Anterior cingulate cortex (tissue), 58 donors: ENCODE measurements at places on chromosomes 13 and 19.

- no peak for DNase-seq
These were observed 791 bp downstream of the PRKD2 start for GRCh38 chr19:46715975-46716671.

DNA sequence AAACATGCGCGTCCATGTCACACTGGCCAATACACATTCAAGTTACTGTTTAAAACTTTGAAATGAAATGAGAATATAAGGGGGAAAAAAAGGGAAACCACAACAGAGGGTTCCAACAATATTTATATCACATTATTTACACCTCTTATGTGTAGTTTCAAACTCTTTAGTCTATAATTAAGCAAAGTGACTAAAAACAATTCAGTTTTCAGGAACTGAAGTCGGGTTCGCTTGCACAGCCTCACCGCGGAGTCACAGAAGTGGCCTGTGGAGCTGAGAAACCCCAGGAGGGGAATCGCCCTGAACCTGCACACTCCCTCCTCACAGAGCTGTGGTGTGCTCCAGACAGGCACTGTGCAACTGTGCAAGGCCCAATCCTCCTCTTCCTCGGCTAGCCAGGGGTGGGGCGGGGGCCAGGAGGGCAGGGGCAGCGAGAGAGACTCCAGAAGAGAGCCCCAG, 75.9 kb downstream of the STK24 start:
- DNase-seq, result no peak

- DNase-seq, result no peak
These were observed 658 bp upstream of the ISOC2 start for GRCh38 chr19:55461974-55462626.

DNA sequence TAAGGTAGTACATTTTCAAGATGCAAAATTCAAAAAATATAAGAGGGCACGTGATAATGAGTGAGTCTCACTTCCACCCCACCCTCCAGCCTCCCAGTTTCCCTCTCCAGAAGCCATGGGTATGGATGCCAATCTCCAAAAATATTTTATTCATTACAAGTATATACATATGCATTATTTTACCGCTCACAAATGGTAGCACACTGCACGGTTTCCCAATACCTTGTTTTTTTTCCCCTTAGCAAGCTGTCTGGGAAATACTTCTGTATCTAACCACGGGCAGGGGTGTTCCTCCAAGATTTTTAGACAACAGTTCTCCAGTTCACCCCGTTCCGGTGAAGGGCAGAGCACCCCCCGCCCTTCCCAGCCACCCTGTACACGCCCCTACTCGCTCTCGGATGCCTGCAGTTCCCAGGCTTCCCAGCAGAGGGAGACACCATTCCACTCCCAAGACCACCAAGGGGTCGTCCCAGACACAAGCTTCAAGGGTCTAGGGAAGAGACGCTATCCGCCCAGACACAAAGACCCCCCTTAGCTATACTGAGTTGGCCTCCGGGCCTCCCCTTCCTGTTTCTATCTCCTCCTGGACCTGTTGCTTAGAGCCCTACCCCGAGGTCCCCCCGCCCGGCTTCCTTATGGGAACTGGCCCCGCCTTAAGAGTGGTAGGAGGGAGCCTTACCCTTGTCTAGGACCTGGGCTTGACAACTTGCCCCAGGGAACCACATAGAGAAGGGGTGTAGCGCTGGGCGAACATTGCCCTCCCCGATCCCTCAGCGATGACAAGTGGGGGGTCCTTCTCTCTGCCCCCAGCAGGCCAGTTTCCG, 1.1 kb upstream of the FXYD3 start:
- peak; percentile 79 for DNase-seq

DNA sequence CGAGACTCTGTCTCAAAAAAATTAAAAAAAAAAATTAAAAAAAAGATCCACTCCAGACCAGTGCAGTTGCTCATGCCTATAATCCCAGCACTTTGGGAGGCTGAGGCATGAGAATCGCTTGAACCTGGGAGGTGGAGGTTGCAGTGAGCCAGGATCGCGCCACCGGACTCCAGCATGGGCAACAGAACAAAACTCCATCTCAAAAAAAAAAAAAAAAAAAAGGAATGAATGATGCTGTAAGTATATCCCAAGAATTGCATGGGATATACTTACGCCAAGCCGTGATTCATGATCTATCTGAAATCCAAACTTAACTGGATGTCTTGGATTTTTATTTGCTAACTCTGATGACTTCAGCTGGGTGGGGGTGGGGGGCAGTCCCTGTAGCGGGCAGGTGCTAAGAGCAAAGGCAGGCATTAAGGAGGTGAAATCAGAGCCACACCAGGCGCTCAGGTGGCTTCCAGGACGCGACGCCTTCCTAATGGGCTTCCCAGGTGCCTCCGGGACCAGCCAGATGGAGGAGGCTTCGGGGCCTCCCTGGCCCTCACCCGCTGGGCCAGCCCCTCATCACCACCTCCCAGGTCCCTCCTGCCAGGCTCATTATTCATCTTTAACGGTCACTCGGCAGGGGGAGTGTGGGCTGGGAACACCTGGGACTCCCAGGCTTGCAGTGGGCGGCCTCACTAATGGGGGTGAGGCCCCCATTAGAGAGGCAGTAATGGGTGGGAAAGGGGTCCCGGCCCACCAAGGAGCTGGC, 11.4 kb upstream of the FUT5 start:
- DNase-seq, result no peak
